ENCODE measurements at places on chromosomes 4 and X.

- no peak for DNase-seq
Measured at GRCh38 chrX:133649651-133650050, 234.4 kb upstream of the GPC4 start.

- no peak for DNase-seq
Measured at GRCh38 chrX:68941385-68941952, 112.6 kb downstream of the EFNB1 start.

DNA sequence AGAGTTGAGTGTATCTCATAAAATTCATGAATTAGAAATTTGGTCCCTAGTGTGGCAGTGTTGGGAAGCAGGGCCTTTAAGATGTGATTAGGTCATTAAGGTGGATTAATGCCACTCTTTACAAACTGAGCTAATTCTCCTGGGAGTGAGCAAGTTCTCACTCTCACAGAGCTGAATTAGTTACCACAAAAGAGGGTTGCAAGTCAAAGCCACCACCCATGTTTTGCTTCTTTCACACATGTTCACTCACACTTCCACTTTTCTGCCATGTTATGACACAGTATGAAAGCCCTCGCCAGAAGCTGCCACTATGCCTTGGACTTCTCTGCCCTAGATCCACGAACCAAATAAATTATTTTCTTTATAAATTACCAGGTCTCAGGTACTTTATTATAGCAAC lies 332.1 kb downstream of the ARAP2 start:
- DNase-seq, result no peak

DNA sequence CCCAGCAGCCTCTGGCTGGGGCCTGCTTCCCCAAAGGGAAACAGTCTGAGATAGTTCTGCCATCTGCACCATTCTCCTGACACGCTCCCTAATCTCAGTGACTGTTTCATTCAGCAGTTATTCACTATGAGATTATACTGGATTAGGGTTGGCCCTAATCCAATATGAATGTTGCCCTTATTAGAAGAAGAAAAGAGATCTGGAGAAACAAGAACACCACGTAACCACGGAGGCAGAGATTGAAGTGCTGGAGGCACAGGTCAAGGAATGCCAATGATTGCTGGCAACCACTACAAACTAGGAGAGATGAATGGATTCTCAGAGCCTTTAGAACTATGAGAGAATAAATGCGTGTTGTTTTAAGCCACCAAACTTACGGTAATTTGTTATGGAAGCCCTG lies 7.4 kb downstream of the ACOX3 start:
- DNase-seq, result no peak

DNA sequence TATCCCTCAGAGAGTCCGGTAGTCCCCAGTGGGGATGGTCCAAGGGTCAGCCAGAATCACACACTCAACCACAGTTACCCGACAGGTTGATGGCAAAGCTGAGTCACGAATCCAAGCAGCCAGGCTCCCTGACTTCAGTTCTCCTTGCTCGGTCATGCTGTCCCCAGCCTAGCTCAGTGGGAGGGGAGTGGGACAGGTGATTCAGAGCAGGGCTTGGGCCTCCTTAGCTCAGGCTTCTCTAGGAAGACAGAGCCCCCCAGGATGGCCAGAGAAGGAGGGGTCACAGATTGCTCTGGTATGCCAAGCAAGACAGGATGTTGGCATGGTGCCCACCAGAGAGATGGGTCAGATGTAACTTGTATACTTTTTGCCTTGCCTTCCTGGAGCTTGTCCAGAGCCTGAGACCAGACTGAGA lies 66.5 kb downstream of the EFNB1 start:
- no peak for DNase-seq

DNA sequence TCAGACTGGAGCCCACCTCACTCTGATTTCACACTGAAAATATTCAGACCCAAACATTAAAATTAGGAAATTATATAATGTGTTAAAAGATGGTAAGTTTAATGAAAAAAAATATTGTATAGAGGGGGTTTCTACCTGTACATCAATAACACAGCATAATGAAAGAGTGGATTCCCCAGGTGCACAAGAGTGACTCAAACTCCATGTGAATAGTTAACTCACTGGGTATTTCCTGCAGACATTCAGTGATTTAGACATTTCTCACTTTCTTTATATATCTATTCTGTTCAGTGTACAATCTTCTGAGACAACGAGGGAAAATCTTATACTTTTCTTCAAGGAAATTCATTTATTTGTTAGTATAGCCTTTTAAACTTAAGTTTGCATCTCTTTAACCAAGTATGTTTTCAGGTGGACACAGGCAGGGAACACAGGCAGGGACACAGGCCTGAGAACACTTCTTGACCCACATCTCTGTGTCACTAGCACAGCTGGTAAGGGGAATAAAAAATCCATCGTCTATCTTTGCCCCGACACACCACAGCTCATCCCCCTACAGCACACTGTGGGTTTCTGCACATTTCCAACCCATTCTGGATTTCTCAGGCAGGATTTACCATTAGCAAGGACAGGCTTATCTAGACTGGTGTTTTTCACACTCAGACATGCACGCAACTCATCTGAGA lies 525.5 kb upstream of the BOD1L1 start:
- no peak for DNase-seq

GRCh38 chr4:183848805-183849204 lies 56.3 kb upstream of the STOX2 start:
- DNase-seq, result no peak

GRCh38 chr4:122625156-122625555 lies 4.3 kb upstream of the IL21 start:
- DNase-seq, result no peak

DNA sequence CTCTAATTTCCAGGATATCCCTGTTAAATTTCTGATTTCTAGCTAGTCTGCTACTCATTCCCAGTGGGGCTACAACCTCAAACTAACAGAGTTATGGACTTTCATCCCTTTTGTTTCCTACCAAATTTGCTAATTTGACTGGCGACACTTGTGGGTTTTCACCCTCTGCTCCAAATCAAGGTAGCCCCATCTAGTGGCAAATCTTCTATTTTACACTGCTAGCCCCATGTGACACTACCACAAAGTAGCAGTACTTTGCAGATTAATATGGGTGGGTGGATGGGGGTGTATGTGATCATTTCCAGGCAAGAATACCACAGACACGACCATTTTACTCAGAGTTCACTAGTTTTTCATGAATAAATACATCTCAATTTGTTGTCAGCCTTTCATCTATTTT lies 150.3 kb downstream of the MSL3 start:
- peak; percentile 24 for DNase-seq

- DNase-seq, result no peak
Measured at GRCh38 chr4:40583850-40584439, 45.7 kb downstream of the RBM47 start.

- DNase-seq, result no peak
Measured at GRCh38 chr4:127997534-127998388, 32.6 kb downstream of the ABHD18 start.

- peak; percentile 13 for DNase-seq
Measured at GRCh38 chr4:142331132-142331531, 515.0 kb downstream of the INPP4B start.

- DNase-seq, result peak; percentile 24
Measured at GRCh38 chr4:78057600-78058550, 752 bp downstream of the FRAS1 start.

- DNase-seq, result no peak
Measured at GRCh38 chr4:30802622-30803323, 82.6 kb downstream of the PCDH7 start.

DNA sequence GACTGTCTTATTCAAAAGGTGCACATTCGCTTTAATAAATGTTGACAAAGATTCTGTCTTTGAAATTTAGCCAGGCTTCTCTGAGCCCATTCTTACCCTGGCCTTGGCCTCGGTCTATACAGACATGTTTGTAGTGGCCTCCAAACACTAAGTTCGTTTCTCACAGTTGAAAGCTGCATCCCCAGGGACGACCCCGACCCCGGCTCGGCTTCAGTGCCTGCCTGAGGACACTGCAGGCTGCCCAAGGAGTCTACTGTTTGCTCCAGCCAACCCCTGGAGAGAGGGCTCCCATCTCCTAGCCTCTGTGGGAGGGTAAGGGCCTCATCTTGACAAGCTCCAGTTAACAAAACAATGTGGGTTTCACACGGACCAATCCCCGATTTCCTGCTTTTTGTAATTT lies 390.6 kb upstream of the ZFP42 start:
- DNase-seq, result no peak

All from COR-L47 (cell line).